T-helper 17 cell (primary cell): ENCODE measurements at places on chromosomes 2 and 18. TPM values are rescaled to one million over a fixed set of nuclear protein-coding genes. Genes with fewer than 3 reads are reported as not detected.

- peaks cover 11% of the 10 kb centered on the region for H3K4me1 ChIP-seq
- H3K27ac ChIP-seq: no peak overlapping the region
- H3K4me3 ChIP-seq: no peak overlapping the region
- H3K36me3 ChIP-seq: no peaks in the 10 kb centered on the region
- no peak for DNase-seq
- H3K27me3 ChIP-seq: no peaks in the 10 kb centered on the region
Observed at GRCh38 chr2:112199188-112199587, 55.7 kb downstream of the ZC3H8 start.

- no peak overlapping the region for H3K27ac ChIP-seq
- DNase-seq: no peak
- H3K36me3 ChIP-seq: peaks cover 2% of the 10 kb centered on the region
- peaks cover 24% of the 10 kb centered on the region for H3K4me1 ChIP-seq
- no peaks in the 10 kb centered on the region for H3K27me3 ChIP-seq
Observed at GRCh38 chr2:121638333-121638732, 10.9 kb downstream of the CLASP1 start.

DNA sequence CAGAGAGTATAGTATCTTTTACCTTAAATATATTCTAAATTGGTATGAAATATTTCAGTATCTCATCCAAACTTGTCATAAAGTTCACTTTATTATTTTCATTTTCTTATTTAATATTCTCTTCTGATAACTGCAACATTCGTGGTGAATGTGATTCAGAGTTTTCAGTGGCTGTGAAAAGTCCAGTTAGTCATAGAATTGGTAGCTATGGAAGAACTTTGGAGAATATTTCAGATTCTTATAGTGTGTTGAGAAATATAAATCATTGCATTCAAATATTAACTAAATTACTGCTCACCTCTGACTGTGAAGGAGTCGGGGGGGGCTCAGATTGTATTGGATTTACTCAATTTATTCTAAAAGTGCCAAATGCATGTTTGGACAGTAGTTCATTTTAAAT, 178.6 kb upstream of the VWC2L start:
- no peak overlapping the region for H3K27ac ChIP-seq
- no peak for DNase-seq
- H3K4me3 ChIP-seq: no peak overlapping the region
- H3K36me3 ChIP-seq: no peaks in the 10 kb centered on the region

DNA sequence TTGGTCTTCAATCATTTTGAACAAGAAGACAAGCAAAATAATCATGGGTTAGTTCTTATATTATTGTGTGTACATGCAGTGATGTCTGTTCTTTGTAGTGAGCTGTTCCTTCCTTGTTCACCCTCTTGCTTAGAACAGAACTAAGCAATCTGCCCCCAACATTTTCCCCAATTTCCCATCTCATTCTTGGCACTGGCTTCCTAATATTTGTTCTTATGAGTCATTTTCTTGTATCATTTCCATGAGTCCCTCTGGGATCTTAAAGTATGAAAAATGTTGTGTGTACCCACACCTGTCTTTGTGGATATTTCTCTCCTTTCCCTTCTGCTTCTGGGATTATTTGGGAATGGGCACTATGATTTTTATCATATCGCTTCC, 3.5 kb upstream of the IL1B start:
- H3K36me3 ChIP-seq: no peaks in the 10 kb centered on the region
- H3K27ac ChIP-seq: no peak overlapping the region
- peaks cover 5% of the 10 kb centered on the region for H3K4me1 ChIP-seq
- H3K27me3 ChIP-seq: peaks cover 55% of the 10 kb centered on the region
- no peak for DNase-seq

GRCh38 chr2:196054631-196055030, 14.0 kb downstream of the DNAH7 start:
- no peak for DNase-seq
- peak overlapping the region; percentile 27 for H3K27ac ChIP-seq
- H3K36me3 ChIP-seq: no peaks in the 10 kb centered on the region
- peaks cover 30% of the 10 kb centered on the region for H3K27me3 ChIP-seq
- no peak overlapping the region for H3K4me3 ChIP-seq

DNA sequence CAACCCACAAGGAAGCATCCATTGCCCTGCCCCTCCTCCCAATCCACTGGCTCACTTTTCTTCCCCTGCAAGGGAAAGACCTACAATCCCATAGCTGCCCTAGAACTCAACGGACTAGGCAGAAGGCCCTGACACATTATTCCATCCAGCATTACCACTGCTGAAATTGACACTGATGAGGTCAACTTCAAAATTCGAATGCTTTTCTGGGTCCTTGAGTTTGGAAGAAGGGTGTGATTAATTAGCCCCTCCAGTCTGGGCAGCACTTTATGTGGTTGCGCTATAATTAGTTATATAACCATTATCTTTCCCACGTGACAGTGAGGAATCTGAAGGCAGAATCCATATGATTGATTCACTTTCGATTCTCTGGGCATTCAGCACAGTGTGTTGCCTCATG, 55.7 kb downstream of the EVA1A start:
- H3K27ac ChIP-seq: no peak overlapping the region
- no peaks in the 10 kb centered on the region for H3K4me1 ChIP-seq
- no peaks in the 10 kb centered on the region for H3K27me3 ChIP-seq
- no peaks in the 10 kb centered on the region for H3K36me3 ChIP-seq

NYAP2 gene
- total RNA-seq: 0.12 TPM

GCG gene
- total RNA-seq: not detected

CFAP210 gene
- 3.7 TPM for total RNA-seq

LRATD1 gene
- total RNA-seq: not detected
